ENCODE measurements at places on chromosomes 4 and X.
A peak's percentile ranks its signal among the peaks of the same experiment; 100 is the strongest.

DNA sequence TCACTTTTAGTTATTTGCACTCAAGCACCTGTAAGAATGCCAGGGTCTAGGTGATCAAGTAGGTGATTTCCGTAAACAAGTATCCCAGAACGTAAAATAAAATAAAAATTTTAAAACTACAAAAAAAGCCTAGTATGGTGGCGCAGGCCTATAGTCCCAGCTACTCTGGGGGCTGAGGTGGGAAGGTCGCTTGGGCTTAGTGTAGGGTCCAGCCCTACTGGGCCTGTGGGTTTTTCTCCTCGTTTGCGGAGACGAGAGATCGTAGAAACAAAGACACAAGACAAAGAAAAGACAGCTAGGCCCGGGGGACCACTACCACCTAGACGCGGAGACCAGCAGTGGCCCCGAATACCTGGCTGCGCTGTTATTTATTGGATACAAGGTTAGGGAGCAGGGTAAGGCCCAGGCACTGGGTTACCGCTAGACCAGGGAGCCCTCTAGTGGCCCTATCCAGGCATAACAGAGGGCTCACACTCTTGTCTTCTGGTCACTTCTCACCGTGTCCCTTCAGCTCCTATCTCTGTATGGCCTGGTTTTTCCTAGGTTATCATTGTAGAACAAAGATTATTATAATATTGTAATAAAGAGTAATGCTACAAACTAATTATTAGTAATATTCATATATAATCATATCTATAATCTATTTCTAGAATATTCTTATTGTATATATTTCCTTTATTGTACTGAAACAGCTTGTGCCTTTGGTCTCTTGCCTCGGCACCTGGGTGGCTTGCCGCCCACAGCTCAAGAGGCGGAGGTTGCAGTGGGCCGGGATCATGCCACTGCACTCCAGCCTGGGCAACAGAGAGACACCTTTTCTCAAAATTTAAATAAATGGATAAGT, 38.4 kb downstream of the SAGE1 start:
- DNase-seq: peak; percentile 49

DNA sequence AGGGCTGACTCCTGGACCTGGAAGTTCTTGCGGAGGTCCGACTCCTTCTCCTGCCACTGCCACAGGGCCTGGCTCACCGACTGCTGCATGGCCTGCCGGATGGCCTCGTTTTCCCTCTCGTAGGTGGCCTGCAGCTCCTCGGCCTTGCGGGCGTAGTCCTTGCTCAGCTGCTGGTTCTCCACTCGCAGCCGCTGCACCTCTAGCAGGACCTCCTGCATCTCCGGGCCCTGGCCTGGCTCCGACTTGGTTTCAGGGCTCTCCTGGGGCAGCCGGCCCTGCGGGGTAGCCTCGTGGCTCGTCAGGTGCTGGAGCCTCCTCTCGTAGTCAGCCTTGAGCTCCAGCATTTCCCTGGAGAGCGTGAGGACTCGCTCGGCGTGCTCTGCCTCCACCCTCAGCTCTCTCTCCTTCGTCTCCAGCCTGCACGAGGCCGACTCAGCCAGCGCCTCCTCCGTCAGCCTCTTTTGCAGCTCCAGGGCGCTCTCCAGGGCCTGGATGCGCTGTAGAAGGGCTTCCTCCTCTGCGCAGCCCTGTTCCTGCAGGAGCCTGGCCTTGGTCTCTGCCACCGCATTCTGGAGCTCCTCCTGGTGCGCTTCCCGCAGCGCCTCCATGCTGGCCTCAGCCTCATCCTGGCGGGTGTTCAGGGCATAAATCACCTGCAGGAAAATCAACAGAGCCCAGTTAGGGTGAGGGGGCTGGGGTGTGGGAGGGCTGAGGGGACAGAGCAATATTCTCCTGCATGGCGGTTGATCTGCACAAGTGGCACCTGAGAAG, 72.2 kb downstream of the FAM184B start:
- no peak for DNase-seq

- DNase-seq: no peak
Observed at GRCh38 chr4:142875117-142875516, 29.0 kb upstream of the INPP4B start.

DNA sequence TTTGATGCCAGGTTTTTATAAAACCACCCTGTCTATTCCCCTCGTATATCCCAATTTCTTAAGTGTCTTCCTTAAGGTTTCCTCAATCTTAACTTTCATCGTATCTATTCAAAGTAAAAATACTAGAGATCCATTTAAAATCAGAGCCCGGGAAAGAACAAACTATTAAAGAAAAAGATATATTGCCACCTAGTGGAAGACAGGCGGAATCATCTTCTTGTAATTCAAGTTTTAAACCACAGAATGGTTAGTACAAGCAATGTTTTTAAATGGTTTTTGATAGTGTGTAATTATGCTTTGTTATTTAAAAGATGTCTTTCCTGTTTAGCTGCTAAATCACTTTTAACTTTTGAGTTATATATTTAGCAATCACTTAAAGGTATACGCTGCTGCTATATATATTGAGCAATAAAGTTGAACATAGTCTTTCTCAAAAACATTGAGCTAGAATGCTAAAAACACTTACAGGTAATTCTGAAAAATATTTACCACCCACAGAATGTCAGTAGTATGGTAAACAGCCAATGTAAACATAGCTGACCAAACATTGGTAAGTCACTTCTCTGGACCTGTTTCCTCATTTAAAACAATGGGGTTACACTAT, 18.2 kb downstream of the PRDM8 start:
- peak; percentile 50 for DNase-seq

DNA sequence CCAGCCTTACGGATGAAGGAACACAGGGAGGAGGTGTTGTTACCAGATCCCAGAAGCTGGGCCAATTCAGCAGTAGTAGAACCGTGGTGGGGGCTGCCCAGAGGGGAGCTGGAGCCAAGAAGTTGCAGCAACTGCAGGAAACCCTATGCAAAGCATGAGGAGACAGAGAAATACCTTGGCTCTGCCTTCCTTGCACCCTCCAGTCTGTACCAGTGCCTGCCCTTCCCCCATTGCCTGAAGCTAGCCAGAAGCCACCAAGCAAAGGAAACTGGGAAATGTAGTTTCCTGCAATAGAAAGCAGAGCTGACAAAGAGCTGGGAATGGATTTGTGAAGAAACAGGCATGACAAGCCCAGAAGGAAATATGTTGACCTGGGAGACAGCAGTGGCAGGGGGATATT, 108.7 kb upstream of the FUNDC1 start:
- no peak for DNase-seq

GRCh38 chrX:133365871-133366611, 49.2 kb downstream of the GPC4 start:
- DNase-seq: no peak

DNA sequence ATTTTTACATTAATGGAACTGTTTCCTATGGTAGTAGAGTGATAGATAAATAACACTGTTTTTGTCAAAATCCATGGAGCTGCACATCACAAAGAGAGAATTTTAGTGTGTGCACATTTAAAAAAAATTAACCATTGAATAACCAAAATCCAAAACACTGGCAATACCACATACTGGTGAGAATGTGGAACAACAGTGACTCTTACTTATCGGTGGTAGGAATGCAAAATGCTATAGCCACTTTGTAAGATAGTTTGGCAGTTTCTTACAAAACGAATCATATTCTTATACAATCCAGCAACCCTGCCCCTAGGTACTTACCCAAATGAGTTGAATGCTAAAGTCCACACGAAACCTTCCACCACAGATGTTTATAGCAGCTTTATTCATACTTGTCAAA, 229.6 kb upstream of the GPR101 start:
- DNase-seq: no peak

GRCh38 chr4:22428441-22428840, 87.4 kb downstream of the ADGRA3 start:
- no peak for DNase-seq

DNA sequence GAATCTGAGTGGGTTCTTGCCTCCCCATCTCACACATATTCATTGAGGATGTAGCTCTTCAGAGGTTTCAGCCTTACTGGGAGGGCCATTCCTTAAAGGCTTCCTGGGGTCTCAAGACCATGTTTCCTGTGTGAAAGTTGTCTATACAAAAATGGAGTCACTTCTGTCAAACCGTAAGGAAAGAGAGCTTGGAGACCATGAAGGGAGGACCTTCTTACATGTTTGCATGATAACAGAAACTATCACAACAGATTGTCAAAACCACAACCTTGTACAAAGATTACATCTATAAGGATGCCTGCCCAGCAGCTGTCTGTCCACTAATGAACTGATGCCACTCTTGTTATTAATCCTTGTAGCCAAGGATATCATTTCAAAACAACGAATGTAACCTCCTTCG, 139.3 kb downstream of the PDE5A start:
- no peak for DNase-seq

GRCh38 chrX:112941209-112941837, 100.7 kb upstream of the AMOT start:
- DNase-seq: peak; percentile 37

- no peak for DNase-seq
Observed at GRCh38 chr4:8236106-8236919, 33.2 kb upstream of the HTRA3 start.

DNA sequence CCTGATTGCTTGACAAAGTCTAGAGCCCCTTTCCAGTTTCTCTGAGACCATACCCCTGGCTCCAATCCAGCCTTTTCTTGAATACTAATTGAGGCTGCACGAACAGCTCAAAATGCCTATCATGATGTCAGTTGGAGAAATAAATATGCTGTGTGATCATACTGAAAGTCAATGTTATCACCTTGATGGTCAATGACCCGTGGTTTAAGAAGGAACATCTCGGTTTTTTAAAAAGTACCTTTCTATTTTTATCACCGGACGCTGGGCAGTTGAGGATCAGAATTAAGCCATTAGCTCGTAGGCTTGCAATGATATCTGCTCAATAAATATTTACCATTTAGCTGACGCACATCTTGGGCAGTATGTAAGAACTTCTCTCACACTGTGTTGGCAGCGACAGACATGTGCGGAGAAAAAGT, 852 bp upstream of the WDR44 start:
- DNase-seq: peak; percentile 19

DNA sequence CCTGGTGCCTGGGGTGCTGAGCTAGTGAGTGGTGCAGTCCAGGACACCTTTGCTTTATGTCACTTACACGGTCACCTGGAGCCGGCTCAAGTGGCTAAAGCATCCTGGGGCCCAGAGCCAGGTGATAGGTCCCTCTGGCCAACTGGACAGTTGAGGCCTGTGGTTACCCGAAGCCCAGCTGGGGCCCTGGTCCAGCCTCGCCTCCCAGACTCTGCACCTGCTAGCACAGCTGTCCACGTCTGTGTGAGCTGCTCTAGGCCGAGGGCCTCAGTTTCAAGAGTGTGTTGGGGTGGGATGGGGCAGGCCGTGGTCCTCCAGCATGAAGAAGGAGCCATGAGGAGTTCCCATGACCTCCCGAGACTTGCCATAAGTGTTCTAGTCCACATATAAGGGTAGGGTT, 7.7 kb upstream of the ADD1 start:
- no peak for DNase-seq

GRCh38 chrX:153644356-153645125, 2.5 kb upstream of the DUSP9 start:
- DNase-seq: no peak

- no peak for DNase-seq
Observed at GRCh38 chrX:86711531-86712180, 563.4 kb downstream of the DACH2 start.

- peak; percentile 23 for DNase-seq
Observed at GRCh38 chr4:112147697-112148096, 2.4 kb downstream of the FAM241A start.

Data from common myeloid progenitor, CD34-positive (primary cell).